Stimulated activated CD8-positive, alpha-beta memory T cell treated with anti-CD3 and anti-CD28 coated beads, Interleukin-2, amount 100 ng/mL, for 1 hour (primary cell): ENCODE measurements at places on chromosomes 1 and 21.

DNA sequence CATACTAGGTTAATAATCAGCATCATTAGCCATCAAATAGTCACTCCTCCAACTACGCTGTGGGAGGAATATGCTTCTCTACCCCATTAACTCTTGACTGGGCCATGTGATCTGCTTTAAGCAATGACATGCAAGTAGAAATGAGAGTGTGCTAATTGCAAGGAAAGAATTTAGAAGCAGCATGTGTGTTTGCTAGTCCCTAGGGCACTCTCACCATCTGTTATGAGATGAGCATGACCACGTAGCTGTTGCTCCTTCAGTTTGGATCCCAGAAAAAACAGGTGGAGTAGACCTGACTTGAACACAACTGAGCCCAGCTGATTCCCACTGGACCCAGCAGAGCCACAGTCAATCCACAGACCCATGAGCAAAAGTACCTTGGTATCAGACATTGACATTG, 19.7 kb upstream of the RGS7 start:
- no peak for DNase-seq

- DNase-seq: no peak
Observed at GRCh38 chr1:52460694-52461093, 56.3 kb downstream of the PRPF38A start.

DNA sequence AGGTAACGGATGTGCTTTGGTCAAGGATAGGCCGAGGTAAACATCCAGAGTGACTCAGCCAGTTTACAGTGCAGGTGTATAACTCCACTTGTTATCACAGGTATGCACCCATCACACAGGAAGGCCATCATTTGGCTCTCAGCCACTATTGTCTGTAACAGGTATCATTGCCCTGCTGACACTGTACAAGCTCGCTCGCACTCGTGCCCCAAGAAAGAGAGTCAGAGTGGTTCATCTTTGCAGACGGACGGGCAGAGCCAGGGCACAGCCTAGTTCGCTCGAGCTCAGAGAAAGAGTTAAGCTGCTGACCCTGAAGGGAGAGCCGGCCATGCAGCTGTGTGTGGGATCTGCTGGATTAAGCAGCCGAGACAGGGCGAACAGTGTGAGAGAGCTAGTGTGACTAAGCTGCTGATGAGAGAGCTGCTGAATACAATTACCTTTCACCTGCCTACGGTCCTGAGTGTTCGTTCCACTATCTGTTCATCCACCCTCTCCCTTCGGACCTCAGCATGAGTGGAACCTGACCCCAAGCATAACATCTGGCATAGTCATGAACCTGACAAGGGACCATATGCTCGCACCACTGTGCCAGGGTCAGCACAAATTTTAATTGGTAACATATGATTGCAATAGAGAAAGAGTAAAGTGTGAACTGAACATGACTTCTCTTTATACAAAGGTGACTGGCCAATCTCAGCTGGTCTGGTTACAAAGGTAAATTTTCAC, 27.0 kb upstream of the LYPD8 start:
- DNase-seq: no peak

DNA sequence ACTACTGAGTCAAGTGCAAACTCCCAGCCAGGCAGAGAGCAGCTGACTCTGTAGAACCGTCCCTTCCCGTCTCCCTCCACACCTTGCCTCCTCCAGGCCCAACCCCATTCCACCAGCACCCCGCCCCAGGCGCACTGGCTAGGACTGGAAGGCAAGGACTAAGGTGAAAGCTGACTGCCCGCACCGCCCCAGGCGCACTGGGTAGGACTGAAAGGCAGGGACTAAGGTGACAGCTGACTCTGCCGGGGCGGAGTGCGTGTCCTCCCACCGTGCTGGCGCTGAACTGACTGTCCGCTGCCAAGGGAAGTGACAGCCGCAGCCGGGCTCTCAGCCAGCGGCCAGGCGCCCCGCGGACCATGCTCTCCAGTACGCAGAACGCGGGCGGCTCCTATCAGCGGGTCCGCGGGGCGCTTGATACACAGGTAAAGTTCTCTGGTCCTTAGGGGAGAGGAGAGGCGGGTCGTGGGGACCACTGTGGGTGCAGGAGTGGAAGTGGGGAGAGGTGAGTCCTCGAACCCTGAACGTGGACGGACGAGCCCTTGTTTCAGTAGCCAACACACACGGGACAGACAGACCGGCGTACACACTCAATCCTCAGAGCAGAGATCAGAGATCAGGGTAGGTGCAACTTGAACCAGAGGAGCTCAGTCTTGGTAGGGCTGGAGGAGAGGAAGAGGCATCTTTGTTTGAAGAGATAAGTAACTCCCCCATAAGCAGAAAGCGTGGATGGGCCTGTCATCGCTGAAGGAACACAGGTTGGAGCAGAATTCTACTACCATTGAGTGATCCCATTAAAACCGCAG, 58.0 kb downstream of the RBM11 start:
- DNase-seq: no peak

DNA sequence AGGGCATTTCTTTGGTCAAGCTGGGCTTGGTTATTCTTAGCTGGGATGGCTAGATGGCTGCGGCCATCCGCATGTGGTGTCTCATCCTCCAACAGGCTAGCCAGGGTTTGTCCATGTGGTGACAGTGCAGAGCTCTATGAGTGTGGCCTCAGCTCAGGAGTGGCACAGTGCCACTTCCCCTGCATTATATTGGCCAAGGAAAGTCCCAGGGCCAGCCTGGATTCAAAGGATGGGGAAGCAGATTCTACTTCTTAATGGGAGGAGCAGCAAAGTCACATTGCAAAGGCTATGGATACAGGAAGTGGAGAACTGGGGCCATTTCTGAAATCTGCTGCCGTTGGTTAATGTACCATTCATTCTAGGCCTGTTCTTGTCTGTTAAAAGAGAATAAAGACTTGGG, 34.4 kb downstream of the STUM start:
- DNase-seq: no peak

DNA sequence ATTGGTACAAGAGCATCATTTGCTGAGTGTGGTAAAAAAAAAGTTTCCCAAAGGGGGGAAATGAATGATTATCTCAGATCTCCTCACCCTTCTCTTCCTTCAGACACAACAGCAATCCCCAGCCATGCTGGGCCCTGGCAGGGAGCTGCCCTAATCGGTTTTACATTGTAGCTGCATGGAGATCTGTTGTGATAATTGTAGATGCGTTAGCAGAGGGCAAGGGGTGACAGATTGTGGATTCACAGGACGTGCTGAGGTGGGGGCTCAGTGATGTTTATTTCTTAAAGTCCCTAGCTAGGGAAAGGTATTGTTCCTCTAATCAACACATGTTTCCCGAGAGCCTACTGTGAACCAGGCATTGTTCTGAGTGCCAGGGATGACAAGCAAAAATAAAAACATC, 304.1 kb downstream of the PBX1 start:
- DNase-seq: no peak

DNA sequence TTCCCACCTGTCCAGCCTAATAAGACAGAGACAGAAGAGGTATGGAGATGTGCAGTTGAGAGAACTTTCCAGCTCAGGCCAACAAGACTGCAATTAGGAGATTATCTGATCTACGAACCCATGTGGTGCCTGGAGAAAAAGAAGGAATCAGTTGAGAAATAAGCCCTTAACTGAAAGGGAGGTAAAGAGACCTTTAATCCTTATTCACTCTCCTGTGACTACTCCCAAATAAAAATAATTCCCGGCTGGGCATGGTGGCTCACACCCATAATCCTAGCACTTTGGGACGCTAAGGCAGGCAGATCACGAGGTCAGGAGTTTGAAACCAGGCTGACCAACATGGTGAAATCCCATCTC, 31.9 kb upstream of the SARS1 start:
- DNase-seq: no peak

- DNase-seq: no peak
Observed at GRCh38 chr1:119358636-119359035, 9.9 kb upstream of the HAO2 start.

- no peak for DNase-seq
Observed at GRCh38 chr1:192858456-192858855, 49.6 kb downstream of the RGS2 start.

DNA sequence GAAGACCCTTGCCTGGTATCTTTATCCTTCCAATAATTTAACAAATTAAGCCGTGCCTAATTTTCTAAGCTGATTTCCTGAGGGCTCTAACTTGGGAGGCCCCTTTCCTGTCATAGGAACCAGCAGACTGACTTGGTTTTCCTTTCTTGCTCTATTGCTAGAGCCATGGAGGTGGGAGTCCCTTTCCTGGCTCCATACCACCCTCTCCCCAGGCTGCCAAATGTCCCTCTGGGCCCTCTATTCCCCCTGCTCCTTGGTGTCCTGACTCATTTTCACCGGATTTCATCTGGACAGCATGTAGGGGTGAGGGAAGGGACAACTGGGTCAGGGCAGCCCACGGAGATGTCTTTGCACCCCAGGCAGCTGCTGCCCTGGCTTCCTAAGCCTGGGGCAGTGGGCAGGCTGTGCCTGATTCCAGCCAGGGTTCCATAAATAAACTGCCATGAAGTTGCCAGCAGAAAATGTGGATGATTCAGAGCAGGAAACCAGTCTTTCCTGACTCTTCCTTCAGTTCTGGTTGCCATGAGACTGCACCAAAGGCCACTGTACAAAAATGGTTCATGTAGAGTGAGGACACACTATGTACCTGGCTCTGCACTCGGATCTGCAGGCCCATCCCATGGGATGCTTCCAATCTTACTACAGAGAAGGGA, 38.0 kb upstream of the SERBP1 start:
- no peak for DNase-seq

GRCh38 chr1:58249737-58250586, 296.6 kb downstream of the OMA1 start:
- no peak for DNase-seq

GRCh38 chr1:174225499-174226204, 66.3 kb downstream of the RABGAP1L start:
- no peak for DNase-seq

GRCh38 chr1:196071447-196071846, 536.8 kb downstream of the KCNT2 start:
- no peak for DNase-seq

GRCh38 chr1:110059133-110059863, 11.2 kb downstream of the ALX3 start:
- DNase-seq: no peak

DNA sequence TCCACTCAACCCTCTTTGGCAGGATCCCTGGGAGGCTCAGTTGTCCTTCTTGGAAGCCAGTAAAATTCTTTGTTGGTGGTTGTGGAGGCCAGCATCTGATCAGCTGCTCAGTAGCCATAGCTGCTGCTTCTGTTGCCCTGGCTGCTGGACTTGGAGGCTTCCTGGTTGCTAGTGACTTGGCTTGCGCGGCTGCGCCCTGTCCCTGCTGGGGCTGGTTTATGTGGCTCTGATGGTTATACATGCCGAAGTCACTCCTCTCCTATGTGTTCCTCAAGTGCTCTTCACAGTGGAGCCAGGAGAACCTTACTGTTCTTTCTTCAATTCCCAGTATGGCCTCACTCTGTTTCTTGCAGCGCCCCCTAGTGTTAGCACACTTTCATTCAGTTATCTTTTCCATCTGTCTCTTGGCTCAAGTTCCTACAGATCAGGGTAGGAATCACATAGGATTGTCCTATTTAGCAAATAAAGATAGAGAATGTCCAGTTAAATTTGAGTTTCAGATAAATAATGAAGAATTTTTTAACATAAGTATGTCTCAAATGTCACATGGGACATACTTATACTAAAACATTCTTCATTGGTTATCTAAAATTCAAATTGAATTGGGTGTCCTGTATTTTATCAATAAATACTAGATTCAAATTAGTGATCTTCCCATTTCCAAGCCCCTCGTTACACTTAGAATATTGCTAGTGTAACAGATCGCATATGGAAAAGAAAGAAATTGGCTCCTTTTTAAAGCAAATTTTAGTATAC, 176.5 kb downstream of the TGFB2 start:
- DNase-seq: no peak

GRCh38 chr1:30052178-30052577, 671.2 kb downstream of the MATN1 start:
- no peak for DNase-seq

DNA sequence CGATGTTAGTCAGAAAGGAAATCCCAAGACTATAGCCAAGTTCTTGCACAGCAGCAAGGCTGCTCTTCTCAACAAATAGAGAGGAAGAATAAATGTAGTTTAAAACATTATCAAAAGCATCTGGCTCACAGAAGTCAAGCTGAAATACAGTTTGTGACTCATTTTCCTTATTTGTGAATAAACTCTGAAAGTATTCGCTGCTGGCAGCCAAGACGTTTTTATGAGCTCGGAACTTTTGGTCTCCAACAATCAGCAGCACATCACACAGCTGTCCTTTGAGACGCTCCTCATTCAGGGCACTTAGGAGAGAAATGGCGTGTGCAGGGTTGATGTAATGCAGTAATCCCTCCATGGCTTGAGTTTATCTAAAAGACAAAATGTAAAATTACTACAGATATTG, 16.4 kb downstream of the ZBTB21 start:
- DNase-seq: no peak
